ENCODE measurements at places on chromosomes 12 and 14.

GRCh38 chr12:43580601-43581000 lies 28.6 kb upstream of the ADAMTS20 start:
- DNase-seq = no peak

DNA sequence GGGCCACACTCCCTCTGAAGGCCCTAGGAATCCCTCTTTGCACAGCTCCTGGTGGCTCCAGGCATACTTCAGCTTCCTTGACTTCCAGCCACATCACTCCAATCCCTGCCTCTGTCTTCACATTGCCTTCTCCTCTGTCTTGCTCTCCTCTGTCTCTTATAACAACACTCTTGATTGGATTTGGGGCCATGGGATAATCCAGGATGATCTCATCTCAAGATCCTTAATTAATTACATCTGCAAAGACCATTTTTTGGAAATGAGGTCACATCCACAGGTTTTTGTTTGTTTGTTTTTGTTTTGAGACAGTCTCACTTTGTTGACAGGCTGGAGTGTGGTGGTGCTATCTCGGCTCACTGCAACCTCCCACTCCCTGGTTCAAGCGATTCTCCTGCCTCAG lies 88.7 kb downstream of the TMTC1 start:
- DNase-seq = no peak

DNA sequence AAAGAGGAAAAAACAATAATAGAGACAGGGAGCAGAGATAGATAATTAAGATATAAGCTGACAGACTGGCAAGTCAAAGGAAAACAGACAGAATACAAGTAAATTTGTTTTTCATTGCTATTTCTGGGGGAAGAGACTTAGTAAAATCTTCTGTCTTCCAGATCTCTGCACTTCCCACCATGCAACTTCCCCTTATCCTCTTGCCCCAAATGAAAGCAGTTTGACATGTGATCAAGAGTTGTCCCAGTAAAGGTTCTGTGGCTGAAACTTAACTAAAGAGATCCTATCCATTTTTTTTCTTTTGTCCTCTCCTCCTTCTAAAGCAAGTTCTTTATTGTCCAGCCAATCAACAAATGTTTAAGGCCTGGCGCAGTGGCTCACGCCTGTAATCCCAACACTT lies 1.5 kb upstream of the MLF2 start:
- DNase-seq = no peak

DNA sequence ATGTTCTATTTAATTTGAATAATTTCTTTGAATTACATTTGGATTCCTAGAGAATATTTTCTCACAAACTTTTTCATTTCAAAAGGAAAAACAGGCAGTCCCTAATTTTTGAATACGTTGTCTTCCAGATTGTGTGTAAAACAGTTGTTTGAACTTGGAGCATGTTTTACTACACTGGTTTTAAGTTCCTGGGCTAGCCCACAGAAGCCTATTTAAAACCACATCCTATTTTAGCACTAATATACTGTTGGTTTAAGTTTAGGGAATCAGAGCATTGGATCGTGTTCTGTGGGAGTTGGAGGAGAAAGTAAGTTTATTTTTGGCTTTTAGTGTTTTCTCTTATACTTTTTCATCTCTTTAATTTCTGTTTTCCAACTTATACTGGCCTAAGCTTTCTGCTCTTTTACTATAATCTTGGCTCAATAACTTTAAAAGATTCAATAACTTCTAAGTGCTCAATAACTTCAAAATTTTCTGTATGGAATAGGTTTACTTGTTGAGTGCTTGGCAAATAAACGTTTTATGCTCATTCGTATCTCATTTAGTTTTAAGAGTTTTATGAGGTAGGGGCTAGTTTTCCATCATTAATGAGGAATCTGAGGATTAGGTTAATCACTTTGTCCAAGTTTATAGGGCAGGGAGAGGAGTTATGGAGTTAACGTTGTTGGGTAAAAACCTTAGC lies 14.9 kb downstream of the LEMD3 start:
- DNase-seq = no peak

DNA sequence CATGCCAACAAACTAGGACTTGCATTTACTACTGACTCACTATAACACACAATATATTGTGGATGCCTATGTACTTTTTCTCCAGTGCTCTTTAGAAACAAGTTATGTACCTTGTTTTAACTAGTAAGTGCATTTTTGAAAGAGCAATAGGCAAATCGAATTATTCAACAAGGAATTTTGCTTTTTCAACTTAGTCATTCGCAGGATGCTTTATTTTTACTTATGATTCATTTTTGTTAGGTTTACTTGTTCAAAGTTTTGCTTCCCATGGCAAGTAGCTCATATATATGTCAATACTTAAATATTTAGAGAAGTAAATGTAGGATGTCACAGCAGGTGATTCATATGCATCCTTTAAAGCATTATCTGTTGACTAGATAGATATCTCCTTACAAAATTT lies 149.8 kb downstream of the PELI2 start:
- DNase-seq = no peak

GRCh38 chr12:6097411-6097810 lies 27.1 kb downstream of the VWF start:
- DNase-seq = no peak

GRCh38 chr12:62603811-62604098 lies 137.1 kb downstream of the MON2 start:
- no peak for DNase-seq

GRCh38 chr12:12087693-12088034 lies 16.9 kb downstream of the BCL2L14 start:
- no peak for DNase-seq

GRCh38 chr12:131454418-131455217 lies 256.3 kb upstream of the SFSWAP start:
- DNase-seq = no peak

- no peak for DNase-seq
Measured at GRCh38 chr12:119544765-119545625, 48.6 kb upstream of the TMEM233 start.

DNA sequence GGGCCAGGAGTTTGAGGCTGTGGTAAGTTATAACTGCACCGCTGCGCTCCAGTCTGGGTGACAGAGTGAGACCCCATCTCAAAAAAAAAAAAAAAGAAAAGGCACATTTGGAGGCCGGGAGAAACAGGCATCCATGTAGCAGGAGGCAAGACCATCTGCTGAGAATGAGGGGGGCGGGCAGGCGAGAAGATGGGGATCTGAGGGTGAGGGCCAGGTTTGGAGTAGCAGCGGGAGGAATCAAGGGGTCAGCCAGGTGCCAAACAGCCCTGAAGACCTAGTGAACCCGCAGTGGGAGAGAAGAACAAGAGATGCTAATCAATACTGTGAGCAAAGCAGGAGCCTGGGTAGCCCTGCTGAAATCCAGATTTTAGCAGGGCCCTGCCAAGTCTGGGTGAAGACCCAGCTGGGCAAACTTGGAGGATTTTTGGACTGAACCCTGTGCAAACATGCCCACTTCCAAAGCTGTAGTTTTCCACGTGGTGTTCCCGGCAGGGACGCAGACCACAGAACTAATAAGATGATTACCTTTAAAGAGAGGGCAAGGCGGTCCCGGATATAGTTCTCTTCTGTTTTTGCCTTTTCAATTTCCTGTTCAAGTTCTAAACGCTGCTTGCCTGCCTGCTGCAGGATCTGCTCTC lies 61.0 kb downstream of the NIN start:
- DNase-seq = no peak

DNA sequence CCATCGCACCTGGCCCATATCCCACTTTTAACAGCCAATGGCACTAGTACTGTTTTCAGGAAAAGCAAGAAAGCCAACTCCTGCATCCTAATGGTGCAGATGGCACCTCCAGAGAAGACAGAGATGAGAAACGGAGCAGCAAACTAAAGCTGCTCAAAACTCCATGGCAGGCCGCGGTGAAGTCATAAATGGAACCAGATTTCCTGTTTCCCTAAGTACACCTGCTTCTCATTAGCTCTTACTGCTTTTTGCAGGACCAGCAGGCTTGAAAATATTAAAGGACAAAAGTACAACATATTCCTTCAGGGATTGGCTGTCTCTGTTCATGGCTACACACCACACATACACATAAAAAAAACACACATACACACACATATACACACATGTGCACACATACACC lies 36.7 kb upstream of the LGALS3 start:
- no peak for DNase-seq

- no peak for DNase-seq
Measured at GRCh38 chr14:103624860-103625259, 4.2 kb upstream of the KLC1 start.

- DNase-seq = peak; percentile 67
Measured at GRCh38 chr12:51820526-51821439, 27.7 kb downstream of the FIGNL2 start.

- DNase-seq = no peak
Measured at GRCh38 chr14:68651652-68652432, 141.0 kb downstream of the ZFP36L1 start.

DNA sequence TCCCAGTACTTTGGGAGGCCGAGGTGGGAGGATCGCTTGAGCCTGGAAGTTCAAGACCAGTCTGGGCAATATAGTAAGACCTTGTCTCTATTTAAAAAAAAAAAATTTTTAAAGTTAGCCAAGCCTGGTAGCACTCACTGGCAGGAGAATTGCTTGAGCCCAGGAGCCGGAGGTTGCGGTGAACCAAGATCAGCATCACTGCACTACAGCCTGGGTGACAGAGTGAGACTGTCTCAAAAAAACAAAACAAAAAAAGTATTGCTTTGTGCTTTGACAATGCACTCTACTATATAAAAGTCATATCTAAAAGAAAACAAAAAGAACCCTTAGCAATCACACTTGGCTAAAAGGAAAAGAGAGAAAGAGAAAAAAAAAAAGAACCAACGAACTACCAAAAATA lies 26.8 kb downstream of the GNPTAB start:
- DNase-seq = no peak

DNA sequence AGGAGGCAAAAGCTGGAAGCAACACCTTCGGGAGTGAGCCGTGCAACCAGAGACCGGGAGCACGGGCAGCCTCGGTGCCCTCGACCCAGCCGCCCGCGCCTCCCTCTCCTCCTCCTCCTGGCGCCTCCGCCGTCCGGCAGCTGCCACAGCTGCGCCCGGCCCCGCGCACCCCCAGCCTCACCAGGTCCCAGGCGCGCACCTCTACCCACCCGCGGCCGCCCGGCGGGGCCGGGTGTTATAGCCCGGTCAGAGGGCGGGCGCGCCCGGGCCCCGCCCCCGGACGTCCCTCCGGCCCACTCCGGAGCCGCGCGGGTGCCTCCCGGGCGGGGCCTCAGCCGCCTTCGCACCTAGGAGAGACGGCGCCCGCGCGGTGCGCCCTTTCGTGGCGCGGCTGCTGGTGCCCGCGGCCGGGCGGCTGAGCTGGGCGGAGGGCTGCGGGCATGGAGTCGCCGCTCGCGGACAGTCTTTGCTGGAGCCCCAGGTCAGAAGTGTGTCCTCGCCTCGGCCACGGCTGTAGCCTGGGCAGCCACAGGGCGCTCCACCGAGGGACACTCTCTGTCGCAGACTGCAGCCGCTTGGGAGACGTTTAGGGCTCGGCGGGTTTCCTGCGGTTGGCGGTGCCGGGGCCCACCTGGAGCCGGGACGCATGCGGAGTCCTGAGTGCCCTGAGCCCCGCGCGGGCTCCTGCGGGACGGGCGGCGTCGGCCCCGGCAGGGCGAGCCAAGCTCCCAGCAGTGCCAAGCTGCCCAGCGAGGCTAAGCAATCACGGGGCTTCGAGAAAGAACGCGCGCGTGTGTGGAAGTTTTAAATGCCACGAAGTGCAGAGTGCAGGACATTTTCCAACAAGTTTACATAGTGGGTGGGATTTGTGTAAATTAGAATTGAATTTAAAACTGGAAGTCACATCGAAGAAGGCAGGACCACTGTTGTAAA lies at the start of gene CPM:
TSS of gene CPM (minus strand) at position 211 of the 933 bp plus-strand sequence. CDS start 334 bp downstream, outside the sequence.
- DNase-seq = peak; percentile 68

- no peak for DNase-seq
Measured at GRCh38 chr12:74537126-74537706, 419 bp upstream of the ATXN7L3B start.

- DNase-seq = no peak
Measured at GRCh38 chr12:530821-531220, 71.1 kb downstream of the B4GALNT3 start.

DNA sequence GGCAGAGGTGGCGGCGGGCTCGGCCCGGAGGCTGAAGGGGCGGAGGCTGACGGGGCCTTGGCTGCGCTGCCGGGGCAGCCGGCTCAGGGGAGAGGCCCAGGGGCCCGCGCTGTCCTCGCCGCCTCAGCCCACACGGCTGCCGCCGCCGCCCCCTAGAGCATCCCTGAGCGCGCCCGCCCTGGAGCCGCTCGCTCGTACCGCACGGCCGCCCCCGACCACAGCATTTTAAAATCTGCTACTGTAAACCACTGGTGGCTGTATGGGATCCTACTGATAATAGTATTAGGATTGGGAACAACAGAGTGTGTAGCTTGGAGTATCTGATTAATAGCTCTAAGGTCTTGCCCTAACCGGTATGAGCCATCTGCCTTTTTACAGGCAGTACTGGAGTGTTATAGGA lies 22.2 kb upstream of the EDDM3A start:
- DNase-seq = no peak

GRCh38 chr14:94738751-94739150 lies 31.2 kb downstream of the GSC start:
- no peak for DNase-seq

- no peak for DNase-seq
Measured at GRCh38 chr14:33454022-33454595, 496.8 kb downstream of the EGLN3 start.

GRCh38 chr12:62933220-62933601 lies 1.7 kb downstream of the PPM1H start:
- no peak for DNase-seq

DNA sequence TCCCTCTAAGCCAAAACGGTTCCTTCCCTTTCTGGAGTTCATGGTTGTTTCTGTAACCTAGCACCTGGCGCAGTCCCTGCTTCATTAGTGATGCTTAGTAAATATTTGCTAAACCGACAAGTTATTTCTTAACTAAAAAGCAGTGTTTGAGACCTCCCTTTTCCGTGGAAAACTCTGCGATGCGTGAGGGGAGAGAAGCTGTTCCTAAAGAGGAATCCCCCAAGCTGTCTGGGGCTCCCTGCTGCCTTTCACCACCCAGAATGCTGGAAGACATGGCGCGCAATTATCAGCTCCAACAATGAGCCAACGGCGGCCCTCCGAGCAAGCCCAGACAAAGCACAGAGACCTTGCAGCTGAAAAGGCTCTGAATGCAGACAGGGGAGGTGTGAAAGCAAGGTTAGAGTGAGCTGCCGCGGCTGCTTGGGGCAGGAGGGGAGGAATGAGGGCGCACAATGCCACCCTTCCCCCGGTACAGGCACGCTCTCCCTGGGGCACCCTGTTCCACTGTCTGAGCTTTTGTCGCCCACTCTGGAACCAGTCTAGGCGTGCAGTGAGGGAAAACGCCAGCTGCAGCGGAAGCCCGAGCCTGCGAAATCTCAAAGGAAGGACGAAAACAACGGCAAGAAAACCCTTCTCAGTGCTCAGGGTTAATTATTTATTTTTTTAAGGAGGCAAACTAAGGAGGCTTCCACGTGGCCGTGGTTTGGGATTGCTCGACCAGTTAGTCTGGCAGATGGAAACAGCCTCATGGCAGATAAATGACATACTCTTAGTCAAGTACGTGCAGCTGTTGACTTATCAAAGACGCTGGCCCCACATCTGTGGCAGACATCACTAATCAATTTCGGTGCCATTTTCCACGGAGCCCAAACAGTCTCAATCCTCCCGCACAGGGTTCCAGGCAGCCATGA lies 66.3 kb downstream of the RBM19 start:
- no peak for DNase-seq

- no peak for DNase-seq
Measured at GRCh38 chr12:132145334-132145733, 1.1 kb downstream of the NOC4L start.
